Activated CD8-positive, alpha-beta T cell treated with anti-CD3 and anti-CD28 coated beads for 36 hours (primary cell): ENCODE measurements at places on chromosomes 1 and 21. TPM values are rescaled to one million over a fixed set of nuclear protein-coding genes. Genes with fewer than 3 reads are reported as not detected.

GRCh38 chr1:31422505-31423319, 9.7 kb downstream of the SERINC2 start:
- peak; percentile 82 for DNase-seq

DNA sequence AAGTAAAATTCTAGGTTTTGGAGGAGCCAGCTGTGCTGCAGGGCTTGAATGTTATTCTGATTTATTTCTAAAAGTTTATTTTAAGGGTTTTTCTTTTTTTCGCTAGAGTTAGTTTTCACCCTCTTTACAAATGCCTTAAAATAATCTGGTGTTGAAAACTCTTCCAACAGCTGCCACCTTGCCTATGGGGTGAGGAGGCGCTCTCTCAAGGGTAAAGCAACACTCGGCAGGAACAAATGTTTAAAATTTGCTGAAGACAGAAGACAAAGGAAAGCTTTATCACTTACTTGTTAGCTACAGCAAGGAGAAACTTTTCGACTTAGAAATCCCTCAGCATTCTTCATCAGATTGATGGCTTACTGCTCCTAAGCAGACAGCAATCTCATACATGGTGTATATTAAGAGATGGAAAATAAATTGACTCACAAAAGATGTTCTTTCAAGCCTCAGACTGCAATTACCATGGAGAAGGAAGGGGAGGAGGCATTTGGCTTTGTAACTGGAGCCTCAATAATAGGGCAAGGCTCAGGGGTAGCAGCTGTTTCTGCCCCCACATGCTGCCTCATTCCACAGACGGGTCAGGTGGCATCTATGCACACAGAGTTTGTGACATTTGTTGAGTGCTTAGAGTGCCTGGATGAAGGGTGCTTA, 79.8 kb upstream of the RALGPS2 start:
- no peak for DNase-seq

DNA sequence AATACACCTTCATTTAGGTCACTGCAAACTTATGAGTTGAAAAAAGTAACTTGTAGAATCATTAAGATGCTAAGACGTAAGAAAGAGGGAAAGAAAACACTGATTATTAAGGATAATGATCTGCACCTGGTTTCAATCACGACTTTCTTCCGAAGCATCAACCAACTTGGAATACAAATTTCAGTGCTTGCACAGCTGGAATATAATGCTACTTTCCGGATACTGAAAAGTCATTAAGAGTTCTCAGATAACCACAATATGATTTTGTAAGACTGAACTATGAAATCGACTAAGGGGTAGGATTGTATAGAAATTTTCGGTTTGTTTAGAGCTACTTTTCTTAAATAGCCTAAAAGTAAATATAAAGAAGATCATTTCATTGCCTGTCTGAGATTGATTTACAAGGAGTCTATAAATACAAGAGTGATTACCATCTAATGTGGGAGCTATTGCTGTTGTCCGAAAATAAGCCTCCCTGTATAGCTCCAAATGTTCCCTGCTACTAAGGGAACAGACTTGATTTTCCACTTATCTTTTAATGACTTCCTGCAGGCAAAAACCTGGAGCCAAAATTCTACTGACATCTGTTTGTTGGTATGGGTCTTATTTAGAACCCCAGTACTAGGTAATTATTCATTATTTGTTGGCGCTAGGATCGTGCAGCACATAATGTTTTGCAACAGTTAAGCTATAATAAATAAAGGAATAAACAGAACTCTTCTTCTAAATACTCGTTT, 673.3 kb downstream of the KCNT2 start:
- DNase-seq, result no peak

- DNase-seq, result peak; percentile 98
Observed at GRCh38 chr1:16366722-16367257, at the start of gene SZRD1. Gene SZRD1 (plus strand): TSS chr1:16367242. CDS start chr1:16367258, 16 bp downstream.

DNA sequence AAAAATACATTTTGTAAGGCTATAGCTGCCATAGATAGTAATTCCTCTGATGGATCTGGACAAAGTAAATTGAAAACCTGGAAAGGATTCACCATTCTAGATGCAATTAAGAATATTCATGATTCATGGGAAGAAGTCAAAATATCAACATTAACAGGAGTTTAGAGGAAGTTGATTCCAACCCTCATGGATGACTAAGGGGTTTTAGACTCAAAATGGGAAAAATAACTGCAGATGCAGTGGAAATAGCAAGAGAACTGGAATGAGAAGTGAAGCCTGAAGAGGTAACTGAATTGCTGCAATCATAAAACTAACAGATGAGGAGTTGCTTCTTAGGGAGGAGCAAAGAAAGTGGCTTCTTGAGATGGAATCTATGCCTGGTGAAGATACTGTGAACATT, 230.8 kb downstream of the KCTD3 start:
- DNase-seq, result no peak

- no peak for DNase-seq
Observed at GRCh38 chr1:222462601-222463000, 85.3 kb downstream of the HHIPL2 start.

- DNase-seq, result no peak
Observed at GRCh38 chr21:46454142-46454541, 4.5 kb upstream of the DIP2A start.

- no peak for DNase-seq
Observed at GRCh38 chr1:159983681-159984080, 29.6 kb upstream of the SLAMF9 start.

DNA sequence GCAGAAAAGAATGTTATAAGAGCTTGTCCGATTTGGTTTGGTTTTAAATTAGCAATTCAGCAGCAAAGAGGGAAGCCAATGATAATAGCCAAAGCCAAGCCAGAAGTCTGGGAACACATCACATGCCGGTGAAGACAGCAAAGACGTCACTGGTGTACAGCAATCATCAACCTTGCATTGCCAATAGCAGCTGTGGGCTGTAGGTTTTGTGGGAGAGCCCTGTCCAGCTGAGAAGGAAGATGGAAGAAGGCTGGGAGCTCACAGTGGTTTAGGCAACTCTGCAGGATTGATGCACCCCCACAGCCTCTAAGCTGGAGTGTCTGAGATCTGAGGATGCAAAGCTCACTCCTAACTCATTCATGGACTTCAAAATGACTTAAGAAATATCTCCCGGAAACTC, 338.7 kb downstream of the SIPA1L2 start:
- no peak for DNase-seq

The HLX gene
- total RNA-seq, result not detected

The IL23R gene
- total RNA-seq, result 1.0 TPM

The PLD5 gene
- not detected for total RNA-seq
